ENCODE measurements at places on chromosomes 3 and 15.

DNA sequence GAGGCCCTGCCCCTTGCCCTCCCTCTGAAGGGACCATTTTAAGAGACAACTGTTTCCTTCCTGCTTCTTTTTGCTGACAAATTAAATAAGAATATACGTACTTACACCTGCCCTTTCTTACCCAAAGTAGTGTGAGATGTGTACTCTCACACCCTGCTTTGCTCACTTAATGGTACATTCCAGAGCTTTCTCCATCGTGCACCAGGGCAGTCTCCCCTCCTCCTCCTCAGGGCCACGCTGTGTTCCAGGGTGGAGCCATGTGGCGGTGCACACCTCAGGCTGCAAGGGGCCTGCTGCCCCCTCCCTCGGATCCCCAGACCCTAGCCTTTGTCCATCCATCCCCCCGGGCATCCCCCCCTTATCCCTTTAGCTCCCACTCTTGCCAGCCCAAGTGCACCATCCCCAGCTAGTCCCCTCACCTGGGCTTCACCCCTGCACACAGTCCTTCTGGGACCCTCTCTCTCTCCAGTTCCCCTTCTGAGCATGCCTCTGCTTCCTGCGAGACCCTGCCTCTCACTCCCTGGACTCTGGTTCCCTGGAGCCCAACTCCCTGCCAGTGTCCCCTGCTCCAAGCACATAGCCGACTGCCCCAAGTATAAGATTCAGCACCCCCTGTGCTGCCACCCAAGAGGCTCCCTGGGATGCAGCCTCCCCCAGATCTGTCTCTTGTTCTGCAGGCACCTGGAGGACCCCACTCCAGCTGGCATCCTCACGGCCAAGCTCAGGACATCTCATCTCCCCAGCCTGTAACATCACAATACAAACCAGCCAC lies 89.5 kb upstream of the IQSEC1 start:
- DNase-seq = no peak

DNA sequence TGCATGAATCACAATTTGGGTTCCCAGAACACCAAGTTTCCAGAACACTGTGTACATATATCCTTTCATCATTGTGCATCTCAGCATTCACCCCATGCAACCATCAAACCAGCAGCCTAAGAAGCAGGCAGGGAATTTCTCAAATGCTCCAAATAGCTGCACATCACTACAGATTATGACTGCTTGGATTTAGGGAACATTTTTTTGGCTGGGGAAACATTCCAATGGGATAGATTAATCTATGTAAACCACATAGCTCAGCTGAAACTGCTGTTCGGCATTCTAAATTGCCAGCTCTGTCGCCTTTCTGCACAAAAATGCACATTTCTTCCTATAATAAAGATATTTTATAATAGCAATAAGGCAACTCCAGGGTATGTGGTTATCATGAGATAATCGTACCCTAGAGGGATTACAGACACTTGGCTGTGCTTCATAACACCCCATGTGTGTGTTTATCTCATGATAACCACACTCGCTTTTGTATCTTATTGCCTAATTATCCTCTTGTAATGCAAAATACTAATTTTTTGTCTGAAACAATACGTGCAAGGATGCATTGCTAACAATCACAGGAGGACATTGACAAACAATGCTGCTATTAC lies 483.7 kb upstream of the DPH6 start:
- DNase-seq = no peak

GRCh38 chr15:78103406-78104118 lies 11.2 kb downstream of the SH2D7 start:
- peak; percentile 64 for DNase-seq

DNA sequence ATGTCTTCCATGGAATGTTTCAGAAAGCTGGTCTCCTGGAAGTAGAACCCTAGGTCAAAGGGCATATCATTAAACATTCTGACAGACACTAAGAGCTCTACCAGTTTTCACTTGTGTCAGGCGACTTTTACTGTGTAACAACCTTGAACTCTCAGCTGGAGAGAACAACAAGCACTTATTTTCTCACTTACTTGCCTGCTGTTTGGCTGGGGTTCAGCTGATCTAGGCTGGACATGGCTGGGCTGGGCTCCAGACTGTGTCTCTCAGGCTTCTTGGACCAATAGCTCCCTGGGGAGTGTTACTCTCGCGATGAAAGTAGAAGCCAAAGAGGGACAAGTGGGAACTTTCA lies 527.3 kb downstream of the SHQ1 start:
- no peak for DNase-seq

GRCh38 chr3:186929186-186929585 lies 1.1 kb upstream of the ST6GAL1 start:
- no peak for DNase-seq

DNA sequence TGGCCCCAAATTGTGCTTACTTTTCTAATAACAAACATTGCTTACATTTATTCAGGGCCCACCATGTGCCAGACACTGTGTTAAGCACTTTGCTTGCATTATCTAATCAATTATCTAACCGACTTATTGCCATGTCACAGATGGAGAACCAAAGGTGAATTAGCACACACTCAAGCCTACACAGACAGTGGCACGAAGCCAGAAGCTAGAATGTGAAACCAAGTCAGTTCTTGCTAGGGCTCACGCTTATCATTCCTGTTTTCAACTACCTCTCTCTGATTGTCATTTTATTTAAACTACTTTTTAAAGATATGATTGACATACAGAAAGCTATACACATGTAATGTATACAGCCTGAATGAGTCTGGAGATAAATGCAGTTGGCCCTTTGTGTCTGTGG lies 215.7 kb upstream of the CFAP20DC start:
- no peak for DNase-seq

DNA sequence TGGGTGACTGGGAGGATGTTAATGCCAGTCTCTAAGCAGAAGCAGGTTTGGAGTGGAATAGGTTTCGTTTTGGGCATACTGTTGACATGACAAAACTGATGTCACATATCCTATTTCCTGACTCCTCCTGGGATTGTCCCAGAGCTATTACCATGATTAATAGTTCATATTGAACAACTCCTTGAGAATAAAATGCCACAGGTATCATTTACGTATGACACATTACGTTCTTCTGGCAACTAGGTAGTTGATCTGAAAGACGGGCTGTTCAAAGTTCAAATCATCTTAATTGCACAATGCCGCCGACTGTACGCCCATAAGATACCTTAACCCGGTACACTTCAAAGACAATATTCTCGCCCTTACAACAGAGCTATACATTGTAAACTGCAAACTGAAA lies 1.4 kb upstream of the RAB5A start:
- no peak for DNase-seq

DNA sequence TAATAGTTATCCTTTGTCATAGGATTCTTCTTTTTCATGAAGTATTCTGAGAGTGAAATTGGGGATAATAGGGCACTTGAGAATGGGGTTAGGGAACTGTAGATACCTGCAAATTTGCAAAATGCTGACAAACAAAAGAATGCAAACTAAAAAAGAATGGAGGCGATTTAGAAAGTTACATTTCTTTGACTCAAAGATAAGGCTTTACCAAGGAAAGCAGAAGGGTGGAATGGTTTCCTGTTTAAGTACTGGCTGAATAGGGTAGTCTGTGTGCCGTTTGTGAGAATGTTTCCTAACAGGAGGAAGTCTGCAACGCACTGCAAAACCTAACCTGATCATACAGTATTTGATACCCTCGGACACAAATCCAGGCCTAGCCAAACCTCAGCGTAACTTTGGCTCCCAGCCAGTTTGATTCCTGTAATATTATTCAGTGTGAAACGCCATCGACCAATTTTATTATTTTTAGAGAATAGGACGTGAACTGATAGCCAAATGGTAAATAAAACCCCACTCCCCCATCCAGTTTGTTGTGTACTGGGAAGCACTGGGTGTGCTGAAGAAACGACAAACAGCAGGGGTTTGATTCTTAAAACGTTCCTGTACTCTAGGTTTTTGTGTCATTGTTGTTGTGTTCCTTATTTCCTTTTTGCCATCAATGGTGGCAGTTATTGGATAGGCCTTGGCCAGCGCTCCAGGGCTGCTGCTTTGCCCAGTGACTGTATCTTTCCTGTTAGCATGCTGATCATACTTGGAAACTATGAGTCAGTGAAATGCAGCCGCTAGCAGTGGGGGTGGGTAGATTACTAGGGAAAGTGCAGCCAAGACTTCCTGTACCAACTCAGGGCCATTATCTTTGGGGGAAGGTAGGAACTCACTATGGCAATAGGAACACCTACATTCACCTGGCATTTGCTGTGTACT lies 148.0 kb upstream of the TBL1XR1 start:
- DNase-seq = peak; percentile 44

DNA sequence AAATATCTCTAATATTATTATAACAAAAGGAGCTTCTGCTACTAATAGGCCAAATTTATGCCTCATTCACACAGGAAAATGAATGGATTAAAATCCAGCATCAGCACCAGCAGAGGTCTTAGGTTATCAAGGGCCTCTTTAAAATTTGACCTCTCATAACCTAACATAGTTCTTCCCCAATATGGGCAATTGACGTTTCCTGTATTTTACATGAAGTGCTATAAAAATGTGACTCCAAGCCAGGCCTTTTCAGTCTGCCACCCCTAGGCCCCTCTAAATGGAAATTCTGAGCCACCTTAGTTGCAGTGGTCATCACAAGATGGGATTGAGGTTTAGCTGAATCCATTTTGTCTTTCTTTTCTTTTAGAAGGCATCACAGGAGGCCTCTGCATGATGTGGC lies 70.1 kb downstream of the CASR start:
- DNase-seq = no peak

DNA sequence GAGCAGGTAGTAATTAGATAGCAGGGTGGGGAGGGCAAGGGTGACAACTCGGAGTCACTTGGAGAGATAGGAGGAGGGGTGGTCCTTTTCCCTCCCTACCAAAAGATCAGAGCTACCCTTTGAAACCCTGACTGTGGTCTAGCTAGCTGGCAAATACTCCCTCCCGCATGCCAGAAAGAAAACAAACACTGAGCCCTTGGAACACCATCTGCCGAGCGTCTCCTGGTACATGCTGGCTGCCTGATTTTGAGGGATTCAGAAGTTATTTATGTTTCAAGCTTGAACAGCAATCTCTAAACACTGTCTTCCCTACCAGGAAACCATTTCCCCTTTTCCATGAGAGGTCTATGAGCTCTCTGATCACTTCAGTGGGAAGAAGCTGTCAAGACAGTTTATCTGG lies 291.6 kb upstream of the CFAP20DC start:
- DNase-seq = no peak

DNA sequence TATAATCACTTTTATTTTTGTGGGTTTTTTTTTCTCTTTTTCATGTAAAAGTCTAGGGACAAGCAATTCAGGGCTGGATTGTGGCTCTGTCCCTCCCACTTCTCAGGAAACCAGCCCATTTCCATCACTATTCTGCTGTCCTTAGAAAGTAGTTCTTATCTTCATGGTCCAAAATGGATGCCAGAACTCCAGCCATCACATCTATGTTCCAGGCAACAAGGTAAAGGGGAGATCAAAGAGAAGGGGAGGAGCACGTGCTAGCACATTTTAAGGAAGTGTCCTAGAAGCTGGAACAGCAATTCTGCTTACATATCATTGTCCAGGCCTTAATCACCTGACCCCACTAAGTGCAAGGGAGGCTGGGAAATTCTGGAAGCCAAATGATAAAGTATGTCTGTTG lies 181.1 kb upstream of the C2CD4B start:
- DNase-seq = no peak

GRCh38 chr3:167445491-167445890 lies 28.4 kb downstream of the SERPINI2 start:
- no peak for DNase-seq

DNA sequence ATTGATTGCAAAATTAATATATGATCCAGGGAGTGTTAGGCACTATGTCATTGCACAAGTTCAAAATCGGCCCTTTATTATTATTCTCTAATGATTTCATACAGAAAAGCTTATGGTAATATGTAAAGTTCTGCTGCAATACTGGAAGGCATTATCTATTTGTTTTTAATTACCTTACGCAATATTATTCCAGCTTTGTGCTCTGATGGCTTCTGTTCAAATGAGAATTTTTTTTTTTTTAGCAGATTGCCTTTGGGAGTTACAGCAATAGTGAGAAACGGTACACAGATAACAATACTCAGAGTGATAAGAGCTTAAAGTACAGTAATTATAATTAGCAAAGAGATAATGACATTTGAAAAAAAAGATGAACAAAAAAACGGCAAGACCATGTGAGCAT lies 602.2 kb upstream of the ALCAM start:
- DNase-seq = no peak

DNA sequence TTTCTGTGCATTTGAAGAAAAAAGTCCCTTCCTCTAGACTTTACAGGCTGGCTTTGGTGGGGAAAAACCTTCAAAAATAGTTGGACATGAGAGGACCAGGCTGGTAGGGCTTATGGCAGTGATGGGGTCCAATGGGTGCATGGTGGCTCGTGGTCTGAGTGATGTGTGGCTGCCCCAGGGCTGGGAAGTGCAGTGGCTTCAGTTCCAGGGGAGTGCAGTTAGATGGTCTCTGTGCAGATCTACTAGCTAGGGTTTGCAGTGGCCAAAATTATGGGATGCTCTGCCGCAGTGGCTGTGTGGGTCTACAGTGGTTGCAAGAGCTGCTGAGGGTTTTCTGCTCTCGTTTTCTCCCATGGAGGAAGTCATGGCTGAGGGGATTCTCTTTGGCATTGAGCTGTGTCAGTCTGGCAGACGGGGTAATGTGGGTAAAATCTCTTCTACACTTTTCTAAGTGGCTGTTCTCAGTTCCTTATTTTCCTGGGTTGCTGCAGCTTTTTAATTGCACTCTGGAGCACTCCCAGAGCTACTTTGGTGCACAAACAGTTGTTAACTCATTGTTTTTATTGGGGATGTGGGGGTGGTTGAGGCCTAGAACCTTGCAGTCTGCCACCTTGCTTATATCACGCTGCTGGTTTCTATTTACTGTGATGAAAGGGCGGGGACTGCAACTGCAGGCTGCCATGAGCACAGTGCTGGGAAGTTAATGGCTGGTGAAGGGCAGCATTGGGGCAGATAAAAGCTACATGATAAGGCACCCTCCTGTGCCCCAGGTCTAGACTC lies 1324.6 kb downstream of the NSUN3 start:
- no peak for DNase-seq

DNA sequence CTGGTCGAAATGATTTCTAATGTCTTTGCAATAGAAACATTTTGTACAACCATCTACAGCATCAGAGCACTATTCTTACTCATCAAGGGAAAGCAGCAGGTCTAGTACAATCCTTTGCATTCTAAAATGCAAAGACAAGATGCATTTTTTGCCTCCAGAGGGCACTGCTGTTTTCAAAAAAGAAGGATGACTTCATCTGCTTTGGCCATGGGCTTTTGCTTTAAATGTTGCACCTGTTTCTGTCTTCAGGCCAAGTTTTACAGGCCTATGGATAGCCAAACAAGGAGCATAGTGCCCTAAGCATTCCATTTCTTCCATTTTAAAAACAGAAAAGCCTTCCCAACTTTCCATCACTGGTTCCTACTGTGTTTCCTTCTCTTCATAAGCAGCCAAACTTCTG lies 3.4 kb downstream of the PARP9 start:
- peak; percentile 52 for DNase-seq

- peak; percentile 10 for DNase-seq
Observed at GRCh38 chr3:194397757-194398312, 1.2 kb downstream of the GP5 start.

- DNase-seq = no peak
Observed at GRCh38 chr3:73745526-73746191, 120.9 kb upstream of the PDZRN3 start.

GRCh38 chr3:29409409-29409808 lies 128.5 kb downstream of the RBMS3 start:
- no peak for DNase-seq

- DNase-seq = peak; percentile 8
Observed at GRCh38 chr3:72673011-72673771, 175.1 kb downstream of the SHQ1 start.

GRCh38 chr3:114104414-114104813 lies 47.9 kb downstream of the QTRT2 start:
- DNase-seq = no peak

Measured in CD4-positive, alpha-beta T cell treated with Interleukin-1 beta for 1 hour (primary cell).